ENCODE measurements at places on chromosomes 7 and 10.

DNA sequence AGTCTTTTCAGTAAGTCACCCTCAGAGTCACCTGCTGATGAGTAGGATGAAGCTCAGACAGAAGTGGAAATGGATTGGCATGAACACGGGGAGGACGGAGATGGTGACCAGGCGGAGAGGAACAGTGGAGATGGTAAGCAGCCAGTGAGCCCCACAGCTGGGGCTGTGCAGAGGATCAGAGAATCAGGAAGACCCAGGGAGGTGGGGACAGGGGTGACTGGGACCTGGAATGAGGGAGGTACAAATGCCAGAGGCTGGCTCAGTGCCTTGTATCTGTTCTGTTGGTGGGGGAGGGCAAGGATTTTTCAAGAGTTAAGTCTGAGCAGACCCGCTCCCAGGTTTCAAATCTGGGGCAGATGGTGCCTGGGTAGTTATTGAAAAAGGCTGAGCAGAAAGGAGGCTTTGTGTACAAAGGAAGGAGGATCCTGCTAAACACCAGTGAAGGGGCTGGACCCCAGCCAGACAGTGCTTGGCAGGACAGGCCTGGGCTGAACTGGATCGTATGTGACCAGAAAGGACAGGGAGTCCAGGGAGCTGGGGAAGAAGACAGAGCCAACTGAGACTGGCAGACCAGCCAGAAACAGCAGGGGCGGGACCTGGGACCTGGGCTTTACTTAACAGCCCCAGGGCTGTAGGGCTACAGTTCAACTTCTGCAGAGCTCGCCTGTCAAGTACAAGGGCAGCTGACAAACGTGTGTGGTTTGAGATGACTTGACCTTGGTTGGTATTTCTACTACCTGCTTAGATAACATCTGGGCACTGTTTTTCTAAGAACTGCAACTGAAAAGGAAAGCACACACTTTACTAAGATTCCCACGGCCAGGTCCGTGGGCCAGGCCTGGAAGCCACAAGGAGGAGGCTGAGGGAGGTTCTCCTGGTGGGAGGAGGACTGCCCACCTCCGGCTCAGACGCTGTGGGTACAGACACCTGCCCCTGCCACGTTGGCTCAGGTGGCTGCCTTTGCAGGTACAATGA is 13.2 kb upstream of the FRMPD2 start:
- DNase-seq, result no peak

DNA sequence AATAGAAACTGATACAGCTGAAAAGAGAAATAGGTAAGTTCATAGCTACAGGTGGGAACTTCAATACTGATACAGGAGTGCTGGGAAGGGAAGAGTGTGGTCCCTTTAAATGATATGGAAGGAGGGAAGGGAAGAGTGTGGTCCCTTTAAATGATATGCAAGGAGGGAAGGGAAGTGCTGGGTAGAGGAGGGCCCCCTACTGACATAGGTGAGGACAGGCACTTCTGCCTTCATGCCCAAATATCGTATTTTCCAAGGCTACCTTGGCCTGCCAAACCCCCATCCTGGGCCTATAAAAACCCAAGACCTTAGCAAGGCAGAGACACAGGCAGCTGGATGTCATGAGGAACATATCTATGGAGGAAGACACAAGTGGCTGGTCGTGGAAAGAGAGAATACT is 92.3 kb downstream of the MAGI2 start:
- DNase-seq, result no peak

DNA sequence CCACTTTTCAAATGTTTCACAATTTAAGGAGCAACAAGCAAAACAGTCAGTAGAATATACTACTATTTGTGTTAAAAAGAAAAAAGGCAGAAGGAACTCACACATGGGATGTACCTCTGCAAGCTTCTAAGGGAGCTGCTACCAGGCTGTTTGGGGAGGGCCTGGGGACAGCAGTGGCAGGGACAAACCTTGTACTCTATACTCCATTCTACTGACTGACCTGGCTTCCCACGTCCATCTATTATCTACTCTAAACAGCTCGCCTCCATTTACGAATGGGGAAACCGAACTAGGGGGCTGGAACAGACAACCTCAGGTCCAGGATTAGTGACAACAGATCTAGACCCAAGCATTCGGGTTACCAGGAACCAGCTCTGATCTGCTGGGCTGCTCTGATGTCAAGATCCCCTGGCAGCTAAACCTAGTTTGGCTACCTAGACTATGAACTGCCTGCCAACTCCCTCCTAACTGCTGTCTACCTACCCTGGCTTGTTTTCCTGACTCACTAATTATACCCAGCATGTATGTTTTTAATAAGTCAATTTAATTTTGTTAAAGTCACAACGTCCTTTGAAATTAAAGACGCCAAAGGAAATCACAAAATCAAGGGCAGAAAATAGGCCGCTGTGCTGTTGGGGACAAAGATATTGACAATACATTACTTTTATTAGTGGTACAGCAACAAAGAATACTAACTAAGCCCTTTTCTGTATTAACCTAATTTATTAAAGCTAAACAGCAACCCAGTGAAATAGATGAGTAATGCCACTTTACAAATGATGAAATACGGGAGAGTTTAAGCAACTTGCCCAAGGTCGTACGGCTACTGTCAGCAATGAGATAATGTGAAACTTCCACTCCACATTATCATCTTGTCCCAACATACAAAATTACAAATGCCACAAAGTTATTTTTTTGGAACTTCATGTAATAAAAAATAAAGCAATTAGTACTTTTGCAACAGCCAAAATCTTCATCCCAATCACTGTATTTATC is 5.3 kb downstream of the PSAP start:
- DNase-seq, result no peak

- DNase-seq, result no peak
Measured at GRCh38 chr7:48350515-48350914, 179.3 kb downstream of the ABCA13 start.

DNA sequence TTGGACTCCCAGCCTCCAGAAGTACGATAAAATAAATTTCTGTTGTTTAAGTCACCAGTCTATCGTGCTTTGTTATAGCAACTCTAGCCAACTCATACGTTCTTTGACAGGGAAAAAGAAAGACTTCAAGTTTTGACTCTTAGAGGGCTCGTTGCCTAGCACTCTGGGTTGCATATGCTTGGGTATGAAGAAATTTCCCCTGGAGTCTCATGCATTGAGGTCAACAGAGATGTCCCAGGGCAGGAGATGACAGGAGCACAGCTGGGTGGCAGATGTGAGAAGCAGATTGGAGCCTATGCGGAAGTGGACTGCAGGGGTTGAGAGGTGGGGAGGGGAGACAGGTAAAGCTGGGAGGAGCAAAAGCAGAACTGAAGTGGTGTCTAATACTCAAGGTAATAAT is 63.3 kb upstream of the JAZF1 start:
- DNase-seq, result no peak

DNA sequence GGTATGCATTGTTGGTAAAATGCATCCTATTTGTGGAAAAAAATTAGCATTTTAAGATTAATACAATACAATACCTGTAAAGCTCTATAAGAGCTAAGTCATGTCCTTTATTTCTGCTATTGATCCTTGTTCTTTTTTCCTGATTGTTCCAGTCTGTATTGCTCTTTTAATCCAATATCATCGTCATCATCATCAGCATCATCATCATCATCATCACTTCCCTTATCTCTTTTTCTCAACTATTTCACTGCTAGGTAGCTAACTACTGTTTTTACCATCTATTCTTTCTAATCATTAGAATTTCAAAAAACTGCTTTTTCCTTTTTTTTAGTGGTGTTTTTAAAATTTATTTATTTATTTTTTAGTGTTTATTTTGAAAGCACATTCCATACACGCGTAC is 71.2 kb downstream of the ABCC2 start:
- no peak for DNase-seq

- no peak for DNase-seq
Measured at GRCh38 chr10:14609178-14609577, 165.5 kb downstream of the FAM107B start.

DNA sequence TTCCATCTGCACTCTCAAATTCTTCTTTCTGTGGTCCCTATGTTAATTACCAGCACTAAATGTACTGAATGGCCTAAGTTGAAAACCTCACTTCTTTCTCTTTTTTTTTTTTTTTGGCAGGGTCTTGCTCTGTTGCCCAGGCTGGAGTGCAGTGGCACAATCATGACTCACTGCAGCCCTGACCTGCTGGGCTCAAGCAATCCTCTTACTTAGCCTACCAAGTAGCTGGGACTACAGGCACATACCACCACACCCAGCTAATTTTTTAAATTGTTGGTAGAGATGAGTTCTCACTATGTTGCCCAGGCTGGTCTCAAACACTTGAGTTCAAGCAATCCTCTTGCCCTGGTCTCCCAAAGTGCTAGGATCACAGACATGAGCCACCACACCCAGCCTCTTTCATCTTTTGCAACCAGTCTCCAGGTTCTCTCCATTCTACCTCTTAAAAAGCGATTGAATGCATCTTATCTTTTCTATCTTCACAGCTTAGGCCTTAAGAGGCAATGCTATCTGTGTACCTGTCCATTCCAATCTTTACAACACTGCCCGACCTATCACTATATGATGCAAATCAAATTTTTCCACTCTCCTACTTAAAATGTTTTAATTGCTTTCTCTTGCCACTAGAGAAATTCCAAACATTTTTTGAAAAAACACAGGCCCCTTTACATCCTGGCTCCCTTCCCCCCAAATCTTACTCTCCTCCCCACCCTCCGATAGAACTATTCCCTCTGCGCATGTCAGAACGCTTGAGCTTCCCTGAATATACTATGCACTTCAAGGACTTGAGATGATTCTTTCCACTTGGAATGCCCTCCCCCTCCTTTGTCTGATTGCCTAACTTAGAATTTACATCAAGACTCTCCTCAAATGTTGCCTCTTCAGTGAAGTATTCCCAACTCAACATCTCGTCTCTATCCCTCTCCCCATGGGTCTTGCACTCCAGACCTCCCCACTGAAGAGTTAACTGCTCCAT is 6.0 kb downstream of the ICA1 start:
- no peak for DNase-seq

- no peak for DNase-seq
Measured at GRCh38 chr10:73799899-73800559, 11.4 kb downstream of the NDST2 start.

DNA sequence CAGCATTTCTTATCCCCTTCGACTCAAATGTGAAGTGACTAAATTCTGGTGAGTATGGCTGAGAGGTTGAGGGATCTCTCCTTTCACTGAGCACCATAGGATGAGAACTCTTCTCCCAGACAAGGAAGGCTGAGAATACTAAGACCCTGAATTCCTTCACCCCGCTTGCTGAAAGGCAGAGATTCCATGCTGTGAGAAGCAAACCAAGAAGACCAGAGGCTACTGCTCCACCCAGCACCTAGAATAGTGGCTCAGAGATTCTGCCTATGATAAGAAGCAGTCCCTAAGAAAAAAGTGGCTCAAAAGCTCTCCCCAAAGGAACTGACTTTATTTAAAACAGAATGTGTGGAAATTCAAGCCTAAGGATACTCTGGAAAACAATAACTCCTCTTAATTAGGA is 26.7 kb upstream of the WNT2 start:
- DNase-seq, result no peak

DNA sequence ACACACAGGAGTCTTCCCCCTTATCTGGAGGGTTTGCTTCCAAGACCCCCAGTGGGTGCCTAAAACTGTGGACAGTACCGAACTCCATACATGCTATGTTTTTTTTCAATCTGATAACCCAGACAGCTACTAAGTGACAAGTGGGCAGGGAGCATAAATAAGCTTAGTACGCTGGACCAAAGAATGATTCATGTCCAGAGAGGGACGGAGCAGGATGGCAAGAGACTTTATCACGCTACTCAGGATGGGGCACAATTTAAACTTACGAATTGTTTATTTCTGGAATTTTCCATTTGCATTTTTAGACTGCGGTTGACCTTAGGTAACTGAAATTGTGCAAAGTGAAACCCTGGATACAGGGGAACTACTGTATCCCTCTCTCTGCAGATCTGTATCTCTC is 410.0 kb upstream of the MKI67 start:
- DNase-seq, result no peak

DNA sequence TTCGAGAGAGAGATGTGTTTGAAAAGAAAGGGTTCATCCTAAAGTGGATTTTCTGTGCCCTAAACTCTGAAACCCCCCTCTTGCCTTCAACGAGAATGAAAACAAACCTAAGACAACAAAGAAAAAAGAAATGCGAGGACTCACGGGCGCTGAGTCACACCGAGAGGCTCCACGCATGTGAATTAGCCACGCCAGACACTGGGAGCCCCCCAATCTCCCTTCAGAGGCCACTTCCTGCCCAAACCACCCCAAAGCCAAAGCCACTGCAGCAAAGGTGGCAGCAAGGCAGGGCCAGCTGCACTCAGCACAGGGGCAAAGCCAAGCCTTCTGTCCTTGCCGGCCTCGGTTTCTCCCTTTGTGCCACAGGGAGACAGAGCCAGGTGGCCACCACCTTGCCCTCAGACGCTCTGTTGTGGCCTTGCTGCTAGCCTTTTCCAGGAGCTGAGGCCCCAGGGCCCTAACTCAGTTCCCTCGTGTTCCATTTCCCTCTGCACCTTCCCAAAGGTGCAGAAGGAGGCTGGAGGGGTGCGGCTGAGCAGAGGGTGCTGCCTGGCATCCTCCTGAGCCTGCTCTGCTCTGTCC is 93.3 kb downstream of the FAM53B start:
- peak; percentile 40 for DNase-seq

DNA sequence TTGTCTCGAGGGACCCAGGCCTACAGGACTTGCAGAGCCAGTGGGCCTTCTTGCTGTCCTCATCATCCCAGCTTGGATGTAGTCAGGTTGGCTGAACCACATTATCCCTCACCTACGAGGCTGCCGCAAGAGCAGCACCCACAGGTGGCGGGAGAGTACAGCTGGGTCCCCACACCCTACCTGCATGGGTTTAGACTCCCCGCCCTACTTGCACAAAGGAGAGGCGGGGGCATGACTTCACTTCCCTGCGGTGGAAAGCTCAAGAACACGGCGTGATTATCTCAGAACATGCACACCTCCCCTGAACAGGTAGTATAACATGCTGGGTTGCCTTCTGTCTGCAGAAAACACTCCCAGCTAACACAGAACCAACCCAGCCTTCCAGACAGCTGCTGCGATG is 57.5 kb downstream of the CTBP2 start:
- DNase-seq, result no peak

Data from activated T-helper 1 cell treated with anti-CD3 and anti-CD28 coated beads, Interleukin-12 subunit alpha, Interleukin-12 subunit beta, Interleukin-2, Interleukin-4 antibody, amounts not matched to agents 30 ng/mL and 10 ng/mL and 1 ng/mL, durations not matched to agents 14 hours and 24 hours and 36 hours (primary cell).